ENCODE measurements at places on chromosomes 4 and X. TPM values are rescaled to one million over a fixed set of nuclear protein-coding genes. Genes with fewer than 3 reads are reported as not detected.

The CENPI gene
- 0.71 TPM for total RNA-seq

The CXCL1 gene
- total RNA-seq: 51.7 TPM

The XKRX gene
- 8.8 TPM for total RNA-seq

The COX7B2 gene
- not detected for total RNA-seq

The NPNT gene
- 160 TPM for total RNA-seq

The HEPH gene
- 21.1 TPM for total RNA-seq

The TMEM31 gene
- total RNA-seq: not detected

The SFRP2 gene
- 7.4 TPM for total RNA-seq

GRCh38 chr4:153383131-153383530 lies 38.6 kb downstream of the MND1 start:
- H3K27me3 ChIP-seq: no peaks in the 10 kb centered on the region
- DNase-seq: peak; percentile 36
- no peaks in the 10 kb centered on the region for H3K4me1 ChIP-seq

GRCh38 chrX:73765776-73766430 lies 202.9 kb downstream of the CHIC1 start:
- H3K27me3 ChIP-seq: no peaks in the 10 kb centered on the region
- H3K4me1 ChIP-seq: no peaks in the 10 kb centered on the region
- no peak for DNase-seq
- no peaks in the 10 kb centered on the region for H3K36me3 ChIP-seq
- no peak overlapping the region for H3K4me3 ChIP-seq
- H3K27ac ChIP-seq: no peak overlapping the region

GRCh38 chr4:139957065-139957464 lies 196.9 kb downstream of the MAML3 start:
- no peak overlapping the region for H3K27ac ChIP-seq
- H3K36me3 ChIP-seq: no peaks in the 10 kb centered on the region
- DNase-seq: no peak
- H3K4me3 ChIP-seq: no peak overlapping the region
- H3K27me3 ChIP-seq: no peaks in the 10 kb centered on the region

DNA sequence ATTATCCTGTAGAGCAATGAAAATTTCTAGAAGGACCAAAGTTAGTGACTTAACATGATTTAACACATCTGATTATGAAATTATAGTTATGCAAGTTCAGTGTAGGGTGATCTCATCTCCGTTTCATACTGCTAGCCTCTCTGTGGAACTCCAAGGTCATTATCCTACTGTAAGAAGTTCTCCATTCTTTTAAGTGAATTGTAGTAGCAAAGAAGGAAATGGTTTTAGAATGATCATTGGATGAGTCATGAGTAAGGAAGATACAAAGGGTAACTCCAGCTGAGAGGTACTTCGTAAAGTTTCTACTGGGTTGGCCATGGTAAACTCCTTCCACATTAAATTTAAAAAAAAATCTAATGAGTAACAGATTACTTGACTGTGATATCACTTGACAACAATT lies 215.0 kb upstream of the GIMD1 start:
- no peak for DNase-seq
- no peaks in the 10 kb centered on the region for H3K36me3 ChIP-seq
- no peak overlapping the region for H3K4me3 ChIP-seq
- no peaks in the 10 kb centered on the region for H3K27me3 ChIP-seq
- no peak overlapping the region for H3K27ac ChIP-seq
- H3K4me1 ChIP-seq: no peaks in the 10 kb centered on the region

DNA sequence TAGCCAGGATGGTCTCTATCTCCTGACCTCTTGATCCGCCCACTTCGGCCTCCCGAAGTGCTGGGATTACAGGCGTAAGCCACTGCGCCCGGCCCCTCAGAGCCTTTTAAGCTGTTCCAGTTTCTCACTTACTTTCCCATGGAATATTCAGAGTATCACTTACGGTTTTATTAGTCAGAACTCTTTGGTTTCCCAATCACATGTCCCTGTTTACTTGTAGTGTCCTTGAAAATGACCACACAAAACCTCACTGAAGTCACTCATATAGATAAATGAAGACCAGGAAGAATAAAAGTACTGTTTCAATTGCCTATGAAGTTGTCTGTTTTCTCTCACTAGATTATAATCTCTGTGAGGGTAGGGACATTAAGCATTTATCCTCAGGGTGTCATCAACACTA lies 217.2 kb upstream of the HCCS start:
- no peak overlapping the region for H3K27ac ChIP-seq
- no peak overlapping the region for H3K4me3 ChIP-seq
- H3K4me1 ChIP-seq: no peaks in the 10 kb centered on the region
- H3K27me3 ChIP-seq: peaks cover 10% of the 10 kb centered on the region
- no peaks in the 10 kb centered on the region for H3K36me3 ChIP-seq

DNA sequence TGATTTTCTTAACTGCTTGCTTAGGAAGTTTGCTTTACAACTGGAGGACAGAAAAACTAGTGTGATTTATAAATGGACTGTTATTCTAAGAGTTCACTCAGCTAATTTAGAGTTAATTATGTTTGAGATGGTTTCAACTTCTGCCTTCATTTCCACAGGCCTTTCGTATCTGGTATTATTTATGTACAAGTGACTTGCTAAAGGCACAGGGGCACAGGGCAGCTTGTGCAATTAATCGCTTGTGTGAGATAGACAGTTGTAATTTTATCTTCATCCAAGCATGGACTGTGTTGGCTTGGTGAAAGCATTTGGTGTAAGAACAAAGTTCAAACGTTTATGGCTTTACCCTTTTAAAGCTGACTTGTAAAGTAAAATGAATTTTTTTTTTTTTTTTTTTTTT lies 38.3 kb downstream of the GPAT3 start:
- peaks cover 15% of the 10 kb centered on the region for H3K4me1 ChIP-seq
- DNase-seq: peak; percentile 86
- no peak overlapping the region for H3K4me3 ChIP-seq
- no peaks in the 10 kb centered on the region for H3K27me3 ChIP-seq

- H3K36me3 ChIP-seq: no peaks in the 10 kb centered on the region
- peaks cover 14% of the 10 kb centered on the region for H3K4me1 ChIP-seq
- H3K27me3 ChIP-seq: no peaks in the 10 kb centered on the region
- no peak overlapping the region for H3K4me3 ChIP-seq
- DNase-seq: peak; percentile 75
Observed at GRCh38 chr4:78644744-78645330, 93.3 kb downstream of the ANXA3 start.

DNA sequence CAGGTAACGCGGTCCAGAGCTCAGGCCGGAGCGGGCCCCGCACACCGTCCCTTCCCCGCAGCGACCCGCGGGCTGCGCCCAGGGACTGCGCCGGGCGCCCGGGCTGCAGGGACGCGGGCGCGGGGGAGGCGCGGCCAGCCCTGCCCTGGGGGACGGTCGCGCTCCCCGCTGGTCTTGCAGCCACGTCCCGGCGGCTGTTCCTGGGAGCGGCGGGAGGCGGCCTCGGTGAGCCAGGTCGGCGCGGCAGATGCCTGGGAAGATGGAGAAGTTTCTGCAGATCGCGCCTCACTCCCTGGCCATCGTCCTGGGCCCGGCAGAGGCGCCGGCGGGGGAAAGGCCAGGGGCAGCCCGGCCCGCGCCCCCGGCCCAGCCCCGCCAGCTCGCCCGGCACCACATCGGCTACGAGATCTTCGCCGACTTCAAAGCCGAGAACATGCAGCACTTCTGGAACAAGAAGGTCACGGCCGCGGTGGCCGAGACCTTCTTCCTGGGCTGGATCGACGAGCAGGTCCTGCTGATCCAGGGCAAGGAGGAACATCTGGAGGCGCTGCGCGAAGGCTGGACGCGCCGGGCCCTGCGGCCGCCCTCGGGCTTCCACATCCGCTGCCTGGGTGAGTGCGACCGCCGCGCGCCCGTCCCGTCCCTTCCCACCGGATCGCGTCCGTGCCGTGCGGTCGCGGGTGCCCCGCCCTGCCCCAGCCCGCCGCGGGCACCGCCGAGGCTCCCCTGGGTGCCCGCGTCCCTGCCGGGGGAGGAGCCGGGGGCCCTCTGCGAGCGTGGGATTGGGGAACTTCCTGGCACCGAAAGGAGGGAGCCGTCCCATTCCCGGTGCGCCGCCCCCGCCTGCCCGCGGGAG lies 107.4 kb upstream of the STOX2 start:
- DNase-seq: peak; percentile 49
- peak overlapping the region; percentile 68 for H3K4me3 ChIP-seq
- H3K27me3 ChIP-seq: peaks cover 33% of the 10 kb centered on the region
- no peaks in the 10 kb centered on the region for H3K36me3 ChIP-seq
- peaks cover 17% of the 10 kb centered on the region for H3K4me1 ChIP-seq

DNA sequence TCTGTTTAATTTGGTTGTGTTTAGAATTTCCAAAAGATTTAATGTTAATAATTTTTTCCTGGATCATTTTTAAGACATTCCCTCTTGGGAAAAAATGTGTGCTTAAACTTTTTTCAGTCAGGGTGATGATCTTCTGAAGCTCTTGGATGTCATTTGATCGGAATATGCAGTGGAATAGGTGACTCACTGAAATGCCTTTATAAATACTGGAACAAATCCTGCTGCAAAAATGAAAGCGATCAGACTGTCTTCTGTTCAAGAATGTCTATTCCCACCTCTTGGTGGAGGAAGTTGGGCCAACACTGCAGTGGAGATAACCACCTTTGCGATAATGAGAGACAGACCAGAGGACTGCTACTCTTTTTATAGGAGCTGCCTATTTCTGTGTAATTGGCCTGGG lies 46.7 kb downstream of the LARP1B start:
- no peaks in the 10 kb centered on the region for H3K27me3 ChIP-seq
- H3K4me3 ChIP-seq: no peak overlapping the region
- no peak overlapping the region for H3K27ac ChIP-seq
- H3K36me3 ChIP-seq: peaks cover 1% of the 10 kb centered on the region
- DNase-seq: no peak

DNA sequence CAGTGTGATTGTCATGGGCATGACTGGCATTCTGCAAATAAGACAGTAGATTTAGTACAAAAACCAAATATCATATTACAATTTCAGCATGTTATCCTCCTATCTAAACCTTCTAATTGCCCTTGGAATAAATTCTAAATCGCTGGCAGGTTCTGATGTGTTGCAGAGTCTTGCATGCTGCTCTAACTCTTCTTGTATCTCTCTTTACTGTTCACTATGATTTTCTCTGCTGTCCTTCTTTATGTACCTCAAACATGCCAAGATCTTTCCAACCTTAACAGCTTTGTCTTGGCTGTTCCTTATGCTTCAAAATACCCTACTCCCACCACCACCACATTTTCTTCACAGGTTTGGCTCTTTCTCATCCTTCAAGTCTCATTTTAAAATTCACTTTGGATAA lies 43.0 kb upstream of the KCNIP4 start:
- H3K4me1 ChIP-seq: no peaks in the 10 kb centered on the region
- peak; percentile 34 for DNase-seq
- H3K27me3 ChIP-seq: no peaks in the 10 kb centered on the region
- H3K4me3 ChIP-seq: no peak overlapping the region
- no peaks in the 10 kb centered on the region for H3K36me3 ChIP-seq
- no peak overlapping the region for H3K27ac ChIP-seq

DNA sequence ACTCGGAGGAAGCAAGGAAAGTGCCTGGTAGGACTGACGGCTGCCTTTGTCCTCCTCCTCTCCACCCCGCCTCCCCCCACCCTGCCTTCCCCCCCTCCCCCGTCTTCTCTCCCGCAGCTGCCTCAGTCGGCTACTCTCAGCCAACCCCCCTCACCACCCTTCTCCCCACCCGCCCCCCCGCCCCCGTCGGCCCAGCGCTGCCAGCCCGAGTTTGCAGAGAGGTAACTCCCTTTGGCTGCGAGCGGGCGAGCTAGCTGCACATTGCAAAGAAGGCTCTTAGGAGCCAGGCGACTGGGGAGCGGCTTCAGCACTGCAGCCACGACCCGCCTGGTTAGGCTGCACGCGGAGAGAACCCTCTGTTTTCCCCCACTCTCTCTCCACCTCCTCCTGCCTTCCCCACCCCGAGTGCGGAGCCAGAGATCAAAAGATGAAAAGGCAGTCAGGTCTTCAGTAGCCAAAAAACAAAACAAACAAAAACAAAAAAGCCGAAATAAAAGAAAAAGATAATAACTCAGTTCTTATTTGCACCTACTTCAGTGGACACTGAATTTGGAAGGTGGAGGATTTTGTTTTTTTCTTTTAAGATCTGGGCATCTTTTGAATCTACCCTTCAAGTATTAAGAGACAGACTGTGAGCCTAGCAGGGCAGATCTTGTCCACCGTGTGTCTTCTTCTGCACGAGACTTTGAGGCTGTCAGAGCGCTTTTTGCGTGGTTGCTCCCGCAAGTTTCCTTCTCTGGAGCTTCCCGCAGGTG lies 637 bp downstream of the AR start:
- H3K4me1 ChIP-seq: peaks cover 8% of the 10 kb centered on the region
- no peak overlapping the region for H3K27ac ChIP-seq
- H3K27me3 ChIP-seq: peaks cover 4% of the 10 kb centered on the region
- peak overlapping the region; percentile 24 for H3K4me3 ChIP-seq

DNA sequence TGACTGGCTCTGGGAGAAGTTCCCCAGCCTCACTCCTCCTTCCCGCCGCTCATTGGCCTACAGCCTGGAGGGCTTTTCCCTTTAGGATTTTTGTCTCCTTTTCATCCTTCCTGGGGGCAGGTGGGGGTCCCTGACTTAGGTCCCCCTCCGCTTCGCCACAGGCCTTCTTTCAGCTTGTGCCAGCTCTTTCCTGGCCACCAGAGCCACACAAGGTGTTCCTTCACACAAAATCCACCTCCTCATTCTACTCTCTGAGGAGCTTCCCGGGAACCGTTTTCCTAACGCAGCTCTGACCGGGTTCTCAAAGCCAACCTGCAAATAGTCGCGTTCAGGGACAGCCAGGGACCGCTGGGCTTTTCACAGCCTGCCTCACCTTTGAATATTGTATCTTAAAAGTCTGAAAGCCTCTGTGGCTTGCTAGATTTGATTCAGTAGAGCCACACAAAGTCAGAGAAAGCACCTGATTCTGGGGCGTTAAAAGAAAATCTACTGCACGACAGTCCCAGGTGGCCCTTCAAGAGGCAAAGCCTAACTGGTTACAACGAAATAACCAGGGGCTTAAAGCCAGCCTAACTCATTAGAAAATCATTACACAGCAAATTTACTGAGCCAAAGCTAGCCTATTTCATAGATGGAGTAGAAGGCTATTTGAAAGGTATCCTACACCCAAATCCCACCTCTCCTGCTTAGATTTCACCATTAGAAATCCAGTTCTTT lies 731 bp upstream of the GPC3 start:
- H3K4me1 ChIP-seq: peaks cover 5% of the 10 kb centered on the region
- H3K27ac ChIP-seq: no peak overlapping the region
- no peak for DNase-seq
- peaks cover 31% of the 10 kb centered on the region for H3K27me3 ChIP-seq

- no peaks in the 10 kb centered on the region for H3K36me3 ChIP-seq
- H3K27me3 ChIP-seq: peaks cover 31% of the 10 kb centered on the region
- no peaks in the 10 kb centered on the region for H3K4me1 ChIP-seq
- DNase-seq: no peak
- H3K4me3 ChIP-seq: no peak overlapping the region
Observed at GRCh38 chrX:112901869-112902725, 61.5 kb upstream of the AMOT start.
